ENCODE measurements at places on chromosomes 2 and 18.

GRCh38 chr2:238138331-238139195 lies at the start of gene KLHL30:
Gene KLHL30, plus strand, starts transcription at chr2:238138668. Its CDS starts 2,087 bp downstream, at chr2:238140755.
- DNase-seq = no peak

- DNase-seq = no peak
These were observed 784.9 kb downstream of the EPHA4 start for GRCh38 chr2:220787251-220787650.

DNA sequence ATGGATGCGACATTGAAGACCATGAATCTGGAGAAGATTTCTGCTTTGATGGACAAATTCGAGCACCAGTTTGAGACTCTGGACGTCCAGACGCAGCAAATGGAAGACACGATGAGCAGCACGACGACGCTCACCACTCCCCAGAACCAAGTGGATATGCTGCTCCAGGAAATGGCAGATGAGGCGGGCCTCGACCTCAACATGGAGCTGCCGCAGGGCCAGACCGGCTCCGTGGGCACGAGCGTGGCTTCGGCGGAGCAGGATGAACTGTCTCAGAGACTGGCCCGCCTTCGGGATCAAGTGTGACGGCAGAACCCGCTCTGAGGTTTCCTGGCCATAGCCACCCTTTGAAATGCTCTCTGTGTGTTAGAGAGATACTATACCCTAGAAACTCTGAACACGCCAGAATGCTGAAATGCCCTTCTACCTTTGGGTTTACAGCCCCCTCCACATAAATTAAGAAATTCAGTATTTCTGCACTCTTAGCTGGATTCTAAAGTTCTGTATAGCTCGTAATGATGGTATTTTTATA lies 659 bp downstream of the CHMP1B start:
- DNase-seq = peak; percentile 61

GRCh38 chr2:240832205-240832727 lies 12.2 kb upstream of the KIF1A start:
- peak; percentile 98 for DNase-seq

DNA sequence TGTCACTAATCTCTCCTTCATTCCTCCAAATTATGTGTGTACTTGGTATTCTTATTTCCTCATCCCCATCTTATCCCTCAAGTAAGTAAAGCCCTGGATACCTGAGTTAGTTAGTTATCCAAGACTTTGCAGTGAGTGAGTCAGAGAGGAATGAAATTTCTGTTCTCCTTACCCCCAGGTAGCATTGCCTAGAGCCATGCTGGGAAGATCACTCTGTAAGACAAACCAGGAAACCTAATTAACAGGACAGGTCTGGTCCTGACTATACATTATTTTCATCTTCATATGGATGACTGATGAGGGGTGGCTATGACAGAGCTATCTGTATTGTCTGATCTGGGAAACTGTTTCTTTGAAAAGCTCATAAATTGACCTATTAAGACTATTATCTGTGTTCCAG lies 55.0 kb upstream of the ITGA6 start:
- peak; percentile 67 for DNase-seq

- peak; percentile 67 for DNase-seq
These were observed 2.8 kb downstream of the SP9 start for GRCh38 chr2:174337337-174338146.

- no peak for DNase-seq
These were observed 80.3 kb downstream of the VSNL1 start for GRCh38 chr2:17620841-17621240.

GRCh38 chr18:25121442-25121841 lies 230.5 kb downstream of the ZNF521 start:
- peak; percentile 26 for DNase-seq

- no peak for DNase-seq
These were observed 53.4 kb downstream of the KLF7 start for GRCh38 chr2:207112383-207112782.

GRCh38 chr2:108182489-108182888 lies 57.3 kb upstream of the SULT1C3 start:
- peak; percentile 42 for DNase-seq

DNA sequence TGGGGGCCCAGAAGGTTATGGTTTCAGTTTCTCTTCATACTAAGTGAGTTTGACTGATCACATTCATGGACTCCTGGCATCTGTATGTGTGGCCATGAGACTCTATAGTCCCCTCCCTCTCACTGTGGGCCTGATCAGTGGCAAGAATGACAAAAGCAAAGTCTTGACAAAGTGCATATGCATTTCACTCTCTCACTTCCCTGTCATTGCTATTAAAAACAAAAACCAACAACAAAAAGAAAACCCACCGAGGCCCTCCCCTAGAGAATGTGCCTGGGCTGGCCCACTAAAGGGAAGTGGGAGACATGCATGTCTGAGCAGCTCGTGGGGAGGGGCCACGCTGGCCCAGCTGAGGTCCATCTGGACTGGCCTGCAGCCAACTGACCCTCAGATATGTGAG lies 600.1 kb upstream of the RAB6C start:
- no peak for DNase-seq

DNA sequence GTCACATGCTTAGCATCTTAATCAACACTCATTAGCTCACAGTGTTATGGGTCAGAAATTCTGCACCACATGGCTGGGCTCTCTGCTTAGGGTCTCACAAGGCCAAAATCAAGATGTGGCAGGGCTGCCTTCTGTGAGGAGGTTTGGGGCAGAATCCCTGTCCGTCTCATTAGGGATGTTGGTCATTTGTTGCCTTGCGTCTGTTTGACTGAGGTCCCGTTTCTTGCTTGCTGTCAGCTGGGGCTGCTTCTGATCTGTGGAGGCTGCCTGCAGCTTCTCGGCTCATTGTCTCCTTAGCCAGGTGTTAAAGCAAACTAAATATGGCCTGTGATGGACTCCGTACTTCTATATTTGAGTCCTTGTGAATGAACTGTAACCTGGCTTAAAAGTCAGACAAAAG lies 146.5 kb downstream of the NDUFA10 start:
- no peak for DNase-seq

DNA sequence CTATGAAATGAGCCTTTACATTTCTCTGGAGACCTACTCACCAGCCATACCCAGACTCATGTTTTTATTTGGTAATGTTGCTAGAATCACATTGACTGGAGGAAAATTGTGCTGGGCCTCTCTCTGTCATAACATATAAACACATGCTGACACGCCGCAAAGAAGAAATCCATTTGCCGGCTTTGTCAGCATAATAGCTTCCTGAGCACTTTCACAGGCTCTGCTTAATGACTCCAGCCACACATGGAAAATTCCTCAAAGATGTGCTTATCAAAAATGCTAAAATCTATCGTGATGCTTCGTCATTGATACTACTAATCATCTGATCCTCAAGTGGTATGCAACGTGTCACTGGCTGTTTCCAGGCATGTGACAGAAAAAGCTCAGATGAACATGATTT lies 63.1 kb downstream of the RND3 start:
- DNase-seq = peak; percentile 11

DNA sequence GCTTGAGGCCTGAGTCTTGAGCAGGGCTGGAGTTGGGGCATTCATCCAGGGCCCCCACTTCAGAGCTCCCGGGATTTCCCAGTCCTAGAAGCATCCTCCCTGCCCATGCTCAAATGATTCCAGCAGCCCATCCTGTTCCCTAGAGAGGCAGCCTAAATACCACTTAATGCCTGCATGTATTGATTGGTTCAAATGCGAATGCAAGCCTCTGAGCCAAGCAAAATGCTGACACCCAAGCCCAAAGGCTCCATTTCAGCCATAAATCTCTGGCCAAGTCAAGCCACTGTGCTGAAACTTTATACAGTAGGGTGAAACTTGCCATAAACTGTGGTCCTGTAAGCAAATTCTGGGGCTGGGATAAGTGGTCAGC lies 279.8 kb downstream of the CLIP4 start:
- peak; percentile 7 for DNase-seq

DNA sequence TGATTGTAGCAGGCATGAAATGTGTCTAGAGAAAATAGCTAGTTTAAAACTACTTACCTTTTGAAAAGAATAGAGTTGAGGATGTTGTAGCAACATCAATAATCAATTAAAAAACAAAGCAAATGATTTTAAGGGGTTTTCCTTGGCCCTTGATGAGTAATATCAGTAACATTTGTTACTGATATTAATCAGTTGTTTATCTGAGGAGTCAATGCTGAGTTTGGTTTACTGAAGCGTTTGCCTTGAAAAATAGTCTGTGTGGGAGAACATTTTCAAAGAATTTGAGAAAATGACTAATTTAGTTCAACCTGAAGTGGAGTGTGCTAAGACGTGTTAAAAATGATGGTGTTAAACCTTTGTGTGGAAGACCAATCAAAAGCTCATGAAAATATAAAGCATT lies 9.3 kb downstream of the PTH2R start:
- DNase-seq = no peak

GRCh38 chr18:50830544-50830943 lies 10.7 kb upstream of the MRO start:
- DNase-seq = no peak

GRCh38 chr2:36410681-36411080 lies 55.1 kb downstream of the CRIM1 start:
- DNase-seq = no peak
